ENCODE measurements at places on chromosomes 12 and 14.

- no peak for DNase-seq
Measured at GRCh38 chr12:77847060-77847541, 16.4 kb downstream of the NAV3 start.

GRCh38 chr12:74145328-74145727 lies 392.3 kb upstream of the ATXN7L3B start:
- no peak for DNase-seq

DNA sequence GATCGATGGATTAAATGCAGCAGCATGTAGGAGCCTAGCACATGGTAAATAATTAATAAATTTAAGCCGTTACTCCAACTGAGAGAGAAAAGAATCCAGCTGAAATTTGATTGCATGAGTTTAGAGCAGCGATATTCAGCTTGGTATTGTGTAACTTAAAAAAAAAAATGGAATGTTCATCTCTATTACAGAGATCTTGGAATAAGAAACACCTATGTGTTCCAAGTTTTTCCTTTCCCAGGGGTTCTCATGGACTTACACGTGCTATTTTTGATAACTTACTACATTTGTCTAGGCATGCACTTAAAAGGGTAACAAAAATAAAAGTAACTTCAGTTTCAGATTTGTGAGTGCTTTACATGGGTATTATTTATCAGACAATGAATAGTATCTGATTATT lies 122.8 kb downstream of the RASSF9 start:
- no peak for DNase-seq

GRCh38 chr14:60650373-60650961 lies 1.2 kb upstream of the SIX1 start:
- no peak for DNase-seq

DNA sequence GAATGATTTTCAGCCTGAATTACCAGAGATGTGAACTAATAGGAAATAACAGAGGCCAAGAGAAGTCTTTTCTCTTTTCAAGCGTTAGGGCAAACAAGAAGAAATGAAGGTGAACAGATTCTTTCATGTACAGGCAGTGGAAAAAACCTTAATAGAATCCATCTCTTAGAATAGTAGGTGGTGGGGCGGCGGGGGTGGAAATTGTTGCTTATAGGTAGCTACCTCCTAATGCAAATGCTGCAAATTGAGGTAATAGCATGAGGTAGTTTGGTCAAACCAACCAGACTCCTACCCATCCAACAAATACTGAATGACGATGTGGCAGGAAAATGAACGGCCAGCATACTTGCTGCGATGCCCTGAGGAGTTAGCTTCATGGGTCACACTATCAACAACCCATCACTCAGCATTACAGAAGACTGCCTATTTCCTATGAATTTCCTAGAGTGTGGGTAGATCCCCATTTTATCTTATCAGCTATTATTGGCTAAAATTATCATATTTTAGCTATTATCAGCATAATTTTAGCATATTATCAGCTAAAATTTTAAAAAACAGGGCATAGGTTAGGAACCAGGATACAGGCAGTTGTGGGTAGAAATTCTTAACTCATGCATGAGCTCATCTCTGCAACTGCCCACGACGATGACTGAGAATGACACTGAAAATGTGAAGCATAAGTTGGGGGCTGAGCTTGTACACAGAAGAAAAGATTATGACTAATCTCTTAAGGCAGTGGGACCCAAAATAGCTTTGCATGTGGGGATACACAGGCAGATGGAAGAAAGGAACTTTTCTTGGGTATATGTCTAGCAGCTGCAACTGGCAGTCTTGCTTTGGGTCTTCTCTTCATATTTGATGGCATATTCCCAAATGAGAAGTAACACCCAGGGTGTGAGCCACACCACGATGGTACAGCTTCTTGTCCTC lies 68.7 kb downstream of the NIN start:
- no peak for DNase-seq

GRCh38 chr12:132743831-132744230 lies 17.8 kb downstream of the ANKLE2 start:
- no peak for DNase-seq

GRCh38 chr12:55041345-55042055 lies 21.7 kb downstream of the NEUROD4 start:
- DNase-seq, result no peak

DNA sequence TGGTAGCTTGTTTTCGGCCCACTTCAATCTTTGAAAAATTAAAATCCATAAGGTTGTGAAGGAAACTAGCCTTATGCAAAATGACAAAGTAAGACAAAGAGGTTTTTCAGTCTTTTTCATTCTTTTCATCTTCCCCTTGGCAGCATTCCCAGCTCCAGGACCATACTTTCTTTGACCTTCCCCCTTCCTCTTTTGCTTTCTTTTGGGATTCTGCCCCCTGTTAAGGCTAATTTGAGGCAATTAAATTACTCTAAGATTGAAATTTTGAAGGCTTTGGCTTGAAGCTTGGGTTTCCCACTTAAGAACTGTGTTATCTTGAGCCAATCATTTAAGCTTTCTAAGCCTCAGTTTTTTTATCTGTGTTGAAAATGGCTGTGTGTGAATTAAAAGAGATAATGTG lies 124.9 kb downstream of the DACT1 start:
- no peak for DNase-seq

DNA sequence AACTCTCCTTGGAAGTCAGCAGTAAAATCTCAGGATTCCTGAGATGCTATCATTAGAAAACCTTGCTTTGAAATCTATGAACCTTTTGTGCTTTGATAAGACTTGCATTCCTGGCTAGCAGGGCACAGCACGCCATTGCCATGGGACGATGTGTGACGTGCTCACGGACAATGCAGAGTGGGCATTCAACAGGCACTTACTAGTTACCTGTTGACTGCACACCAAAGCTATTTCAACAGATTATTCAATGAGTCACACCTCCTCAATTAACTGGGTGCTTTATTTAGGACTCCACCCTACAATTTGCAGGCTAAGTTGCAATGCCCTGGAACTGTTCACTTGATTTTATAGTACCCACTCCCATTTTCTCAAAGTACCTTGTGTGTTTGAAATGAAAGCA lies 11.3 kb downstream of the NOS1 start:
- DNase-seq, result no peak

All from activated T-helper 1 cell treated with anti-CD3 and anti-CD28 coated beads, Interleukin-2, amount 50 U/mL, for 16 hours (primary cell).